OCI-LY7 (cell line): ENCODE measurements at places on chromosomes 1 and 21.

DNA sequence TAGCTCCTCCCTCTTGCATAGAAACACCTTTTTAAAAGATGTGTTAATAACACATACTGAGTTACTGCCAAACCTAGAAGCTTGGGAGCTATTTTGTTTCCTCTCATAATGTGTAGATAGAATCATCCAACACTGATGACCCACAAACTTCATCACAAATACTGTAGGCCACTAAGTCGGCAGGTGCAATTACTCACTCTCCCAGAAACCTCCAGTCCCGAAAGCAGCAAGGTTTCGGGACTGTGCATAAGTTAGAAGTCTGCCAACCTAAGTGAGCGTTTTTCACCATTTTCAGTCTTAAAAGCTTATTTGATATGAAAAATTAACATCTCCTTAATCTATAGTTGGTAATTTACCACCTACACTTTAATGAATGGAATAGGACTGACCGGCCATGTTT lies 32.0 kb downstream of the C1orf198 start:
- DNase-seq = no peak

GRCh38 chr1:219302697-219303096 lies 129.0 kb downstream of the LYPLAL1 start:
- no peak for DNase-seq

- DNase-seq = no peak
These were observed 7.2 kb upstream of the OLFML2B start for GRCh38 chr1:162030759-162031280.

DNA sequence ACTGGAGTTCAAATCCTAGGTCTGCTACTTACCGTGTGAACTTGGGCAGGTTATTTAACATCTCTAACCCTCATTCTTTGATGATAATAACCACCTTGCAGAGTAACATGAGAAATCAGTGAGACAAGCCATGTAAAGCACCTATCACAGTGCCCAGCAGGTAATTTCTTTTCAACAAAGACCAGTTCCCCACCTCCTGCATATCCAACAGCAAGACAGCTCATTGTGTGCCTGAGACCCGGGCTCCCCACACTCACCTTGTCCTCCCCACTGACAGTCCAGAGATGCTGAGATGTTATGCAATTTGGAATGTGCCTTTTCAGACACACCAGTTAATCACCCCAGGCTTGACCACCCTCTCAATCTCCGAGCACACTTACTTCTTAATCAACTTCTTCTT lies 367.6 kb upstream of the DAB1 start:
- no peak for DNase-seq

DNA sequence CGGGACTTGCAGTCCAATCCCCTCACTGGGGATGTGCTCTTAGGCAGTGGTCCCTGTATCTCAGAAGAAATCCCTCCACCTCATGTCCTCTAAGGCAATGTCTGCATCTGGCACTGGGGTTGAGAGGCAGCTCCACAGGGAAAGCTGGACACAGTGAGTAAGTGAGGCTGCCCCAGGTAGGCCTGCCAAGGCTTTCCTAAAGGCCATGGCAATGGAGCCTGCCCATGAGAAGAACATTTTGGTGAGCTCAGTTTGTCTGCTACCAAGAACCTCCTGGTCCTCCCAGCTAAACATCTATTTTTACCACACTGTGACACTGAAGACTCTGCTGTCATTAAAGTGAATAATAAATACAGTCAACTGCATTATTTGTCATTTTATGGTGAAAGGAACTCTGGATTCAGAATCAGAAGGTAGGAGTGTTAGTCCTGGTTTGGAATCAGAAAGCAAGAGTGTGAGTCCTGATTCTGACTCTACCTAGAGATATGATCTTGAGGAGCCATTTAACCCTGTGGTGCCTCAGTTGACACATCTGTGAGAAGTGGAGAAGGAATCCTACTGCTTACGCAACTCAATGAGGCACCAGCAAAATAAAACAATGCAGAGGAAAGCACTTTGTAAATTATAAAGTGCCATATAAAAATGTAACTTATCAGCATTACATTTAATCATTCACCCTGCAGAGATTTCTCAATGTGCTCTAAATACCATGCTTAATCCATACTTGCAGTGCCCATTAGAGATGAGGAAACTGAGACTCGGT lies 41.0 kb downstream of the TBX15 start:
- no peak for DNase-seq

- DNase-seq = no peak
These were observed 5.2 kb downstream of the EEIG2 start for GRCh38 chr1:108565081-108565480.

DNA sequence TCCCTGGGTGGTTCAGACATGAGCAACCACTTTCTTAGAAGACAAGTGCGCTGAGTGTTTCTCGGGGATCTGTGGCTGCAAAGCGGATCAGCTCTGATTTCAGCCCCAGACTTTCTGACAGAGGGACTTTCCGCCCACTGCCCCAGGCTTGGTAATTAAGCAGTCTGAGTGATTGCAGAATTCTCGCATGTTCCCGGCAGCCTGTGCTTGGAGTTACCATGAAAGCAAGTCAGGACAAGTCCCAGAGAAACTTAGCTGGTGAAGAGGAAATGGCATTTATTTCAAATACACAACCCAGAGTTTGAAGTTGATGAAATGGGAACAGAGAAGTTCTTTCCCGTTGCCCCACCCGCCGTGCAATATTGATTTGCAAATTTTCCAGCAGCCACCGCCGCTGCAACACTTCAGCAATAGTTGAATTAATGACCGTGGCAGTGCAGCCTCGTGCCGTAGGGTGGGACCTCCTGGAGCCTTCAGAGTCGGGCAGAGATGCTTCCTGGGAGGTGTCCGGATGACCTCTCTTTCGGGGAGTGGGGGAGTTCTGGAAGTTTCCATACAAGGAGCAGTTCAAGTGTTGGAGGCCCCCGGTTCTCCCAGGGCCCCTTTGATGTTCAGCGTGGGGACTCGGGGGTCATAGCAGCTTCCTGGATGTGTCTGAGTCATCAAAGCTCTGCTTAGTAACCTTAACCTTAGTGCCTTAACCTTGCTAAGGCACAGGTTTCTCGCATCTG lies 134.7 kb downstream of the KAZN start:
- DNase-seq = peak; percentile 61

DNA sequence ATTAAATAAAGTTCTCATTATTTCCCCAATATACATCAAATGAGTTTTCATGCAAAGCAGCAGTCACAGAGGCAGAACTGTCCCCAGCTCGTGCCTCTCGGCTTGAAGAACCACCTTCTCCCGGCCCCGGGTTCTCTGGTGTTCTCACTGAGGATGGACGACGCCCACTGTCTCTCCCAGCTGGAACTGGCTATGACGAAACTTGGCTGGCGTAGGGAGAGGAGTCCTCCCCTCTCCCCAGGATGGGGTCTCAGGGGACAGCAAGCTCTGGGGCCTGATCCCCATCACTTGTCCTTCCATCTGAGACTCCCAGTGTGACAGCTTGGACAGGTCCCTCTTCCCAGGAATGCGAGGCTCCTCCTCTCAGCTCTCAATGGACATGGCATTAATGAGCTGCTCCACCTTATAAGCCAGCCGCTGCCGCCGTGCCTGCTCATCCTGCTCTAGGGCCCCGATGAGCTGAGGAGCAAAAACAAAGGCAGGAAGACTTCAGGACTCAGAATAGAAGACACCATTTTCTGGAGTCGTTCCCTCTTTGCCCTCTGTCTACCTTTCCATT lies 116.0 kb upstream of the CD34 start:
- DNase-seq = no peak
